Epithelial cell of esophagus (primary cell): ENCODE measurements at places on chromosomes 2 and 18.

DNA sequence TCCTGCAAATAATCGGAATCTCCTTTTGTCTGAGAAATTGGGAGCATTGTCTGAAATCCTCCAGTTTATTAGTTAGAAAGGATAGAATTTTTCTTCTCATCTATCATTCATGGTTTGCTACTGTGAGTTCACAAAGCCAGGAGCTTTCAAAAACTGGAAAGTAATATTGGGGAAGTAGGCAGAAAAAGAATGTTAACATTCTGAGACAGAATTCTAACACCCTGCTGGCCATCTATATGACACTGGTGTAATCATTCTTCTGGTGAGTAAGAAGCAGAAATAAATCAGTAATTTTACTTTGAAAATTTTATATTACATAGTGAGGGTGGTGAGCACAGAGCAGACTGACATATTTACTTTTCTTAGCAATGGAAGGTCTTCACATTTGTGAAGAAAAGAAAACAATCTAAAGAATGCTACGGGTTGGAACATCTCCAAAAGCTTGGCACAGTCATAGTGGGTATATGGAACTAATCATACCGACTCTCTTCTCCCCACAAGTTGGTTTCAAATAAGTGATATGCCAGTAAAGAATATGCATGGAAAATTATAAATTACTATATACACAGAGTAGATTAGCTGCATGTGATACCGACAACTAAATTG lies 344.9 kb downstream of the LPIN1 start:
- DNase-seq: peak; percentile 50

GRCh38 chr2:155733091-155733853 lies 599.2 kb downstream of the NR4A2 start:
- DNase-seq: peak; percentile 23

DNA sequence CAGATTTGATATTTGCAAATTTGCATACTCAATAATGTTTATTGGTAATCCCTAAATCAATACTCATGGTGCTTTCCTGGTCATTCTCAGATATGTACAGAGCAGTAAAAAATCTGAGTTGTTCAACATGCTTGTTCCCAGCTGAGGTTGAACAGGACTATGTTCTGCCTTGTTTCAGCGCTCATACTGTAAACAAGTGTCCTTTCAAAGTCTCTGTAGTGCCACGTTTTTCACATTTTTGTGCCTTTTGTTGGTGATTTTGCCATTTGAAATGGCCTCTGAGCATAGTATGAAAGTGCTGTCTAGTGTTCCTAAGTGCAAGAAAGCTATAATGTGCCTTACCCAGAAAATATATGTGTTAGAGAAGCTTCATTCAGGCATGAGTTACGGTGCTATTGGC lies 16.0 kb upstream of the GATA6 start:
- DNase-seq: no peak

- no peak for DNase-seq
Measured at GRCh38 chr2:68834737-68835376, 36.3 kb downstream of the BMP10 start.

- no peak for DNase-seq
Measured at GRCh38 chr2:143975216-143975615, 544.7 kb downstream of the ZEB2 start.

DNA sequence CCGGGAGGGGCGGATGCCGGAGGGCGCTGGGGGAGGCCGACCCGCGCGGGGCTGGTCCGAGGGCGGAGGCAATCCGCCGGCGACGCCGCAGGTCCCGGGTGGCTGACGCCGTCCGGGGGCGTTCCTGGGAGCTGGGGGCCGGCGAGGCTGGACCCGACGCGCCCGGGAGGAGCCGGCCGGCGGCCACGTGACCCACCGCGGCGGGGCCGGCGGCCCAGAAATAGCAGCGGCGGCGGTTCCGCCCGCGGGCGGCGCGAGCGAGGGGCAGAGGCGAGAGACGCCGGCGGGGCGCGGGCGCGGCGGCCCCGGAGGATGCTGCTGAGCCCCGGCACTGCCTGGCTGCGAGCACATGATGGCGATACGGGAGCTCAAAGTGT lies at the start of gene RAB31:
Gene RAB31 (plus strand): TSS at position 245 of the 377 bp plus-strand sequence. CDS start 105 bp downstream, at position 350.
- peak; percentile 67 for DNase-seq

DNA sequence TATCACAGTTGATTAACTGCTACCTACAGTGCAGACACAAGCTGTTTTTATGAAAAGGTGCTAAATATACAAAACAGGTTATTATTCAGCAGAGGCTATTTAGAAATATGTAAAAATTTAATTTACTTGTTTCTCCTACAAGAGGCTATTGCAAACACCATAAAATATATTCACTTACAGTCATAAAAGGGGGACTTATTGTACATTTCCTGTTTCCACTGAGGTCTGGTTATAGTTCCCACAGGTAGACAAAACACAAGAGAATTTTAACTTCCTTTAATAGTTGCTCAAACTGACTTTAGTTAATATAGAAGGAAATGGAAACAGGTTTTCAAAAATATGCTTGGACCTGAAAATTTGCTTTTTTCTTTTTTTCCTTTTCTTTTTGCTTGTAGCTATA lies 40.0 kb upstream of the FRZB start:
- no peak for DNase-seq

DNA sequence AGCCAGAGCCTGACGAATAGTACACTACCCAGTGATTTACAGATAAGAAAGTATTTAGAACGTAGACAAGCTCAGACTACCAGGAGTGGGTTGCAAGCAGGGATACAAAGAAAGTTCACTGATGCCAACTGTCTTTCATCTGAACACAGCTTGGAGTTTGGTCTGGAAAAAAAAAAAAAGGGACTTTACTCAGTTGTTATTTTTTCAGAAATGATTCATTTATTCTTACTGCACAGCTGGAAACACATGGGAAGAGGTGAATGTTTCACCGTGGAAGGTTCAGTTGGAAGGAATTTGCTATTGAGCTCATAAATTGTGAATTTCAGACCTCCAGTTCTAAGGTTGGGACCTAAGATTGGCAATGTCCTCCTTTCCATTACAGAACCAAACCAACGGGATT lies 259.7 kb downstream of the ETAA1 start:
- DNase-seq: no peak

GRCh38 chr2:47833516-47833968 lies 50.6 kb downstream of the MSH6 start:
- no peak for DNase-seq

DNA sequence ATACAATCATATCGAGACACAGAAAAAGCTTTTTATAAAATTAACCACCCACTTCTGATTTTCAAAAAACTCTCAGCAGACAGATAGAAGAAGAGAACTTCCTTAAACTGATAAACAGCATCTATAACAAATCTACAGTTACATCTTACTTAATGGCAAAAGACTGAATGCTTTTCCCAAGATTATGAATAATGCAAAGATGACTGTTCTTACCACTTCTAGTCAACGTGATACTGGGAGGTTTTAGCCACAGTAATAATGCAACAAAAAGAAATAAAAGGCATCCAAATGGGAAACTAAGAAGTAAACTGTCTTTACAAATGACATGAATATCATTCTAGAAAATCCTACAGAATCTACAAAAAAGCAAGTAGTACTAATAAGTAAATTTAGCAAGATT lies 58.0 kb upstream of the TMEM247 start:
- DNase-seq: no peak

- DNase-seq: peak; percentile 36
Measured at GRCh38 chr2:141767051-141767450, 363.8 kb downstream of the LRP1B start.

- DNase-seq: peak; percentile 83
Measured at GRCh38 chr2:223601932-223602666, at the start of gene SCG2. TSS of gene SCG2 (minus strand) at chr2:223602361. CDS start at chr2:223599282, 3,079 bp downstream.

DNA sequence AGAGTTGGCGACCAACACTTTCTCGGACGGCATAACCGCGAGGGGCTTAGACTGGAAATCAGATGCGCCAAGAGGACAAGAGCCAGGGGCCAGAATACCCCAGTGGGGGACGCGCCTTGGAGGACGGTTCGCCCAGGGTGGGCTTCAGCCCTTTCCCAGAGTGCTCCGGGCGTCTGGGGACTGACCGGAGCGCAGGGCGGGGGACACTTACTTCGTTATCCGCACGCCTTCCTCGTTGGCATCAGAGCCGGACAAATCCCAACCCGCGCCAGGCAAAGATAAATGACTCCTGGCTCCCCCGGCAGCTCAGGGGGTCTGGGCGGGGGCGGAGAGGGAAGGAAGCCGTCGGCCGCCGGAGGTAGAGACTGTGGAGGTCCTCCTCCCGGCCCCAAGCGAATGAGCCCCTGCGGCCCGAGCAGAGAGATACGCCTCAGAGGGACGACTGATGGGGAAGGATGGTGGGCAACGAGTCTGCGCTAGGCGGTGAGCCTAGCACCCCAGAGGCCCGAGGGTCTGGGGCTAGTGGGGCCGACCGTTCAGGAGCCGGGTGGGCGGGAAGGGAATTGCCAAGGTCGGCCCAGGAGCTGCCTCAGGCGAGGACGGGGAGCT lies 4.7 kb upstream of the SATB2 start:
- no peak for DNase-seq

DNA sequence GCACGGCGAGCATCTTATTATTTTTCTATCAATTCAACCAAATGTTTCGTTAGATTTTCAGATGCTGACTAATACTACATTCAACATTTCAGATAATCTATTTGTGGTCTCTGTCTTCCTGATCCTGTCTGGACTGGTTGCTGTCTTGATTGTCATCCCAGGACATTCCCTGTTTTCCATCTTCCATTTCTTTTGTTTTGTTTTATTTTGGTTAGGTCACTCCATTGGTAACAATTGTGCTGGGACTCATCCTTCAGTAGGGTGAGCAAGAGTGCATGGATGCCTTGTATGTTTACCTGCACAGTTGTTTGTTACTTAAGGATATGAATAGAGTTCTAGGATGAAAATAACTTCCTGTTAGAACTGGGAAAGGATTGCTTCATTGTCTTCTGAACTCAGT lies 55.9 kb upstream of the ACYP2 start:
- DNase-seq: peak; percentile 77

- DNase-seq: no peak
Measured at GRCh38 chr2:70403267-70404053, 101.6 kb upstream of the FAM136A start.

DNA sequence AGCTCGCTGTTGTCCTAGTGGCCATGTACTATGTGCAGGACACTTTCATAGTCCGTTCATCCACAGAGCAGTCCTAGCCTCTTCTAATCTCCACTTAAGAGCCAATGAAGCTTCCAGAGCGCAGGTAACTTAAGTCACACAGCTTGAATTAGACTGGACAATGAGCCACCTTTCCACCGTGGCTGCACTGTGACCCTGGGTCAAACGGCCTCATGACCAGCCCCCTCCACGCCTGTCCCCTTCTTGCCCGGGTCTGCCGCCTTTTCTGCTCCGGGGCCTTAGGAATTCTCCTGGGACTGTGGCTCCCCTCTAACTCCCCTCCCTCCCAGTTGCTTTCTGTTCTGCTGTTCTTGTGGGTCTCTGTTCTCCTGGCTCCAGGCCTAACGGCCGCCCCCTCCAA lies 8.4 kb upstream of the PRKCE start:
- no peak for DNase-seq

DNA sequence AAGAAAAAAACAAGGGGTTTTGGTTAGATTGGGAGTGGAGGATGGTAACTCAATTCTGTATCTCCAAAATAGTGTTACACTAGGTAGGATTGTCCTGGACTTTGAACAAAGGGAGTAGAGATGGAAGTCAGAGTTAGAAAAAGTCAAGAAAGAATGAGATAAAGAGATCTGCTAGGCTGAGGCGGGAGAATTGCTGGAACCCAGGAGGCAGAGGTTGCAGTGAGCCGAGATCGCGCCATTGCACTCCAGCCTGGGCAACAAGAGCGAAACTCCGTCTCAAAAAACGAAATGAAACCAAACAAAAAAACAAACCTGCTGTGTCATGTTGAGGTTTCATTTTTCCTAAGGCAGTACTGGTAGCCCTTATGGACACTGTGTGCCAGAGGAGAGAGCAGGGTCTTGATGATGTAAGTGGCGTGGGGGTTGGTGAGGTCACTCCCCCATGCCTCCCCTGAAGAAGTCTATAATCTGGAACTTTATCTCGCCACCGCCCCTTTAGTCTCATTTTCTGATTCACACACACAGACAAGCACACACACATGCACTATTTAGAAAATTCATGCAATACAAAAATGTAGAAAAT lies 10.5 kb downstream of the DRC1 start:
- no peak for DNase-seq

DNA sequence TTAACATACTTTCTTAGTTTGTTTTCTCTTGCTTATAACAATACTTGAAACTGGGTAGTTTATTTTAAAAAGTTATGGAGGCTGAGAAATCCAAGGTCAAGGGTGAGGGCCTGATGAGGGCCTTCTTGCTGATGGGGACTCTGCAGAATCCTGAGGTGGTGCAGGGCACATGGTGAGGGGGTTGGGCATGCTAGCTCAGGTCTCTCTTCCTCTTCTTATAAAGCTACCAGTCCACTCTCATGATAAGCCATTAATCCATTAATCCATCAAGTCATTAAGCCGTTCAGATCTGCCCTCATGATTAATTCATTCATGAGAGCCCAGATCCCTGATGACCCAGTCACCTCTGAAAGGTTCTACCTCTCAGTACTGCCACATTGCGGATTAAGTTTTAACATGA lies 21.4 kb downstream of the ALMS1 start:
- no peak for DNase-seq

DNA sequence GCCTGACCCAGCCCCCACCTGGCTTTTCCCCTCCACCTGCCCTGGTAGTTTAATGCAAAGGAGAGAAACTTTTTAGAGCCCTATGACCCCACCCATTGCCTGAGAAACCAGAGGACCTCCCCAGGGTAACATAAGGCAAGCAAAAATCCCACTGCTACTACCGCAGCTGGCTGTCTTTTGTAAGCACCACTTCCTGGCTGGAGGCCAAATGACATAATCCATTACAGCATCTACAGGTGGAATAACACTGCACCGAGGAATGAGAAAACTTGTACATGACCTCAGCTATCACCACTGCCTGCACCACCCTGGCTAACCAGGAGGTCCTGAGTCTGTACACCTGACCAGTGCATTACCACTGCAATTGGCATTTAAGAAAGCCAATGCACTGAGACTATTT lies 149.6 kb upstream of the GALNT5 start:
- DNase-seq: peak; percentile 90

DNA sequence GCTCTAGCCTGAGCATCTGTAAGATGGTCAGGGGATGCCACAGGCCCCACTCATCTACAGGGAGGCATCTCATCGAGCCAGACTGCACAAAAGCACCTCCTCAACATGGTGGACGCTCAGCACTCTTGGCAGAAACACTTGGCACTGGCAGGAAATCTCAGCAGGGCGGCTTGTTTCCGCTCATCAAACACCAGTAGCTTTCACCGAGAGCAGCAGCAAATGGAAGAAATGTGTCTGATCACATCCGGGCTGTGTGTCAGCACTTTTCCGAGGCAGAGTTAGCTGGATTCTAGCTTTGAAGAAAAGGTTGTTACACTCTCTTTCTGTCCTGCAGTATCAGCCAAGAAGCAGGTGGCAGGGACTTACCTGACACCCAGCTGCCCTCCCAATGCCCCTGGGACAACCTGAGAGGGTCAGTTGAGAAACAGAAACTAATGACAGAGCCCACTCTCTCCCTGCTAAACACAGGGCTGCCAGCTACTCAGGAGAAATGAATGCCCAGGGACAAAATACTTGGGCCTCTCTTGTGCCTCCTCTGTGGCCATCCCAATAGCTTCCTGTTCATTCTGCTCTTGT lies 68.9 kb upstream of the FZD7 start:
- no peak for DNase-seq
